ENCODE measurements at places on chromosomes 13 and 19. TPM values are rescaled to one million over a fixed set of nuclear protein-coding genes. Genes with fewer than 3 reads are reported as not detected.

Gene SUGP2
- 15.3 TPM for total RNA-seq

Gene NLRP9
- not detected for total RNA-seq

Gene ZNF677
- total RNA-seq: 6.0 TPM

Gene SPTBN4
- 1.2 TPM for total RNA-seq

Gene MEIOSIN
- total RNA-seq: not detected

Measured in smooth muscle cell of the coronary artery (primary cell).